ENCODE measurements at places on chromosomes 1 and 21.

DNA sequence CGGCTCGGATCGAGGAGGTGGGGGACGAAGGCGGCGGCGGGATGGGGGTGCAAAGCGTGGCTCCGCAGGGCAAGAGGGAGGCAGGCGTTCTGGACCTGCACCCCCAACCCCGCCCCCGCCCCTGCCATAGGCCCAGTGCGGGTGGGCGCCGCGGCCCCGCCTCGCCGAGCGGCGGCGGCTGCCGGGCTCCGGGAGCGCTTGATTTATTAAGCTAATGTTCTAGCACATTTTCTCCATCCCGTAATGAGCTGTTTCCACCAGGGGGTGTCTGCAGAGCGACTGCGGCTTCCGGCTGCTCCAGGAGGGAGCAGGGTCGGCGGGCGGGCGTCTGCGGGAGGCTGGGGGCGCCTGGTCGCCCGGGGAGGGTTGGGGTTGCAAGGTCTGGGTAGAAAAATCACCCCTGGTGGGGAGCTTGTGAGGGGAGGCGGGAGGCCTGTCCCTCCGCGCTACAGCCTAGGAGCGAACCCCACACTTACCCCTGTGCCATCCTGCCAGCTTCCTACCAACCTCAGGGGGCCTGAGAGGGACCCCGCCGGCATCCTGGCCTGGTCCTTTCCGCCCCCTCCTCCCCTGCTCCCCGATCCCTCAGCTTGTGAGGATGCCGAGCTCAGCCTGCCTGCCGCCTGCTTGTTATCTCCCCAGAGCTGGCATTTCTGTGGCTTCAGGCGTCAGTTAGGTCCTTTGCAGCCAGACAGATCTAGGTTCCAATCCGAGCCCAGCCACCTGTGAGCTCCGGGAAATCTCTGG lies 48.5 kb upstream of the ACOT11 start:
- H3K4me3 ChIP-seq: peak overlapping the region; percentile 57
- H3K27ac ChIP-seq: no peak overlapping the region
- peaks cover 43% of the 10 kb centered on the region for H3K27me3 ChIP-seq
- peak; percentile 66 for DNase-seq

- peaks cover 8% of the 10 kb centered on the region for H3K4me1 ChIP-seq
- peaks cover 19% of the 10 kb centered on the region for H3K36me3 ChIP-seq
- H3K27ac ChIP-seq: peak within 1 kb of the TSS; percentile 78
- DNase-seq: peak; percentile 84
- peak within 1 kb of the TSS; percentile 93 for H3K4me3 ChIP-seq
These were observed at the start of gene GPR157 for GRCh38 chr1:9128520-9129265. Gene GPR157, minus strand, starts transcription at chr1:9129102. Its CDS starts 75 bp downstream, at chr1:9129027.

- H3K4me1 ChIP-seq: no peaks in the 10 kb centered on the region
- H3K27me3 ChIP-seq: no peaks in the 10 kb centered on the region
- H3K36me3 ChIP-seq: peaks cover 36% of the 10 kb centered on the region
- no peak overlapping the region for H3K4me3 ChIP-seq
These were observed 44.6 kb downstream of the UBR4 start for GRCh38 chr1:19165501-19165900.

DNA sequence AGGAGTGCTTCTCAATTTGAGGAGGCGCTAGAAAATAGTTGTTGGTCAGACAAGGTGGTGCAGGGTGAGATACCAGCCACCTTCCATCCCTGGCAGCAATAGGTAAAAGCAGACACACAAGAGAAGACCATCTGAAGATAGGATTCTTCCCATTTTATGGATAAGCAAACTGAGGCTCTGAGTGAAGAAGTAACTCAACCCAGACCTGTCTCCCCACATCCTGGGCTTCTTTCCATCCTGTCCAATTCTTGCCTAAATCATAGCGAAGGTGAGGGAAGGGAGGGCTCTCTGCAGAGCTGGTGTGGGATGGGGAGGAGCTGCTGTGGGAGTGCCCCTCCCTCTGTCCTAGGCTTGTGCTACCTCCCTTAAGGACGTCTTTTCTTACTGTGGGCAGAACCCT lies 11.3 kb upstream of the KDF1 start:
- no peaks in the 10 kb centered on the region for H3K27me3 ChIP-seq
- H3K36me3 ChIP-seq: no peaks in the 10 kb centered on the region
- no peak overlapping the region for H3K4me3 ChIP-seq
- H3K27ac ChIP-seq: no peak overlapping the region

DNA sequence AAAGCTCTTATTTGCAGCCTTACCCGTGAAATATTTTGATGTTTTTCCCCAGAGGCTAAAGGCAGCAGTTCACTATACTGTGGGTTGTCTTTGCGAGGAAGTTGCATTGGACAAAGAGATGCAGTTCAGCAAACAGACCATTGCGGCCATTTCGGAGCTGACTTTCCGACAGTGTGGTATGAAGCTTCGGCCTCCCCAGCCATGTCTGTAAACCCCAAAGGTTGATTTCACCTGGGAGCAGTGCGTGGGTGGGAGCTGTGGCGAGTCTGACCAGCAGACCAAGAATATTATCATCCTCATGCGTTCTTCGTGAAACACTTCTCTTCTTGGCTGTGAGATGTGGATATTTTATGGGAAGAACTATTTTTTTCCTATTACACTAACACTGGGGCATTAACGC lies 3.6 kb downstream of the CENPS start:
- no peak overlapping the region for H3K4me3 ChIP-seq
- H3K27me3 ChIP-seq: no peaks in the 10 kb centered on the region
- H3K4me1 ChIP-seq: no peaks in the 10 kb centered on the region
- H3K36me3 ChIP-seq: peaks cover 17% of the 10 kb centered on the region

- H3K36me3 ChIP-seq: no peaks in the 10 kb centered on the region
- no peak overlapping the region for H3K27ac ChIP-seq
- H3K27me3 ChIP-seq: no peaks in the 10 kb centered on the region
- H3K4me3 ChIP-seq: no peak overlapping the region
- DNase-seq: no peak
These were observed 18.0 kb downstream of the PGM1 start for GRCh38 chr1:63611231-63611630.

DNA sequence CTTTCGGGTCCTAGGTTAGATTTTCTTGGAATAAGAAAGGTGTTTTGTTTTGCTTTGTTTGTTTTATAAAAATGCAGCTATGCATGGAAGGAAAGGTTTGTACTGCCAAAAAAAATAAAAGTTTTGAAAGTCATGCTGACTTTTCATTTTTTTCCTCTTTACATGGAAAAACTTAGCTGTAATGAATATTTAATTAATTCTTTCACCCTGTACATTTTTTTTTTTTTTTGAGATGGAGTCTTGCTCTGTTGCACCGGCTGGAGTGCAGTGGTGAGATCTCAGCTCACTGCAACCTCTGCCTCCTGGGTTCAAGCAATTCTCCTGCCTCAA lies 48.7 kb downstream of the NENF start:
- H3K4me3 ChIP-seq: peak overlapping the region; percentile 29
- H3K4me1 ChIP-seq: peaks cover 59% of the 10 kb centered on the region
- peaks cover 32% of the 10 kb centered on the region for H3K36me3 ChIP-seq
- H3K27ac ChIP-seq: peak overlapping the region; percentile 77
- H3K27me3 ChIP-seq: no peaks in the 10 kb centered on the region
- no peak for DNase-seq

DNA sequence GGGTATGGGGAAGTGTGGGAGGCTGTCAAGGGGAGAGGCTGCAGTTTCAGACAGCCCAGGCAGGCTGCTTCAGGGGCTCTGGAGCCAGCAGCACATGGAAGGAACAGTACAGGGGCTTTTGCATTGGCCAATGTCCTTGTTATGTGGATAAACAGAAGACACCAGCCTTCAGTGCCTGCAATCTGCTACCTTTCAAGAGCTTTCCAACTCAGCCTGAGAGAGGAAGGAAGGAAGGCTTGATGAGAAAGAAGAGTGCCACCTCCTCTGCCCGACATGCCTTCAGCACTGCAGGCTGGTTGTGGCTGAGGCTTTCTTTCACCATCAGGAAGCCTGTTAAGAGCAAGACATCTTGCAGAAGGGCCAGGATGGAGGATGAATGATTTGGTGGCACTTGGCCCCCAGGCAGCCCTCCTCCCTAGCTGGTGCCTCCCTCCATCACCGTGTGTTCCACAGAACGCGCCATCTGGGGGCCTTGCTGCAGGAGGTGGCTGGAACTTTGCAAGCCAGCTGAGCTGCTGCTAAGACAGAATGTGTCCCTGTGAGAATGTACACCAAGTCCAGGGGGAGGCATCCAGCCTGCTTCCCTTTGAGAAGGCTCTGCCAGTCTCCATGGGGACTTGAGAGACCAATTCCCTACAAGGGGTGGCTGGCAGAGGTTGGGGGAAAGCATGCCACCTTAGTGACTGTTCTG lies 372.4 kb upstream of the PROX1 start:
- peaks cover 72% of the 10 kb centered on the region for H3K27me3 ChIP-seq
- H3K4me3 ChIP-seq: no peak overlapping the region
- H3K36me3 ChIP-seq: peaks cover 4% of the 10 kb centered on the region
- no peak overlapping the region for H3K27ac ChIP-seq
- DNase-seq: no peak
- H3K4me1 ChIP-seq: no peaks in the 10 kb centered on the region

- no peak for DNase-seq
- H3K27ac ChIP-seq: no peak overlapping the region
- H3K4me3 ChIP-seq: no peak overlapping the region
- H3K27me3 ChIP-seq: peaks cover 37% of the 10 kb centered on the region
These were observed 74.6 kb downstream of the SCCPDH start for GRCh38 chr1:246798606-246799496.

GRCh38 chr1:38038861-38039260 lies 7.7 kb downstream of the POU3F1 start:
- H3K36me3 ChIP-seq: no peaks in the 10 kb centered on the region
- no peak for DNase-seq
- no peaks in the 10 kb centered on the region for H3K4me1 ChIP-seq

DNA sequence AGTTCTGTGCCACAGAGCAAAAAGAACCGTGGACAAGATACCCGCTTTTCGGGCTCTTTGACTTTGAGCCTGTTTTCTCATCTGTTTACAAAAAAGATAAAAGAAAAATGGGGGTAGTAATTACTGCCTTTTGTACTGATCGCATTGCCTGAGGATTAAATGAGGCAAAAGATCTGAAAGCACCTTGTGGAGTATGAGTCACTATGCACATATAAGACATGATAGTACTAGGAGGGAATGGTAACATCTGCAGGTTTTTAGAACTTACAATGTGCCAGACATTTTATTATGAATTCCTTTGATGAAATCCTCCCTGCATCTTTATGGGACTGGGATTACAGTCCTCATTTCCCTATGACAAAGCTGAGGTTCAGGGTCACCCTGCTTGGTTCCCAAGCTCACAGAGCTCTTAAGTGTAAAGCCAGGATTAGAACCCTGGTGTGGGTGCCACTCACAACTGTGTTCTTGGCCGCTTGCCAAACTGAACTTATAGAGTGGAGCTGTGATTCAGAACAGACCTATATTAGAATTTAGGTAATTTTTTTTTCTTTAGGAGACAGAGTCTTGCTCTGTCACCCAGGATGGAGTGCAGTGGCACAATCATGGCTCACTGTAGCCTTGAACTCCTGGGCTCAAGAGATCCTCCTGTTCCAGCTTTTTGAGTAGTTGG lies 1.8 kb downstream of the DISC1 start:
- H3K27ac ChIP-seq: no peak overlapping the region
- H3K4me1 ChIP-seq: peaks cover 13% of the 10 kb centered on the region
- H3K36me3 ChIP-seq: peaks cover 17% of the 10 kb centered on the region
- no peak overlapping the region for H3K4me3 ChIP-seq
- no peak for DNase-seq

- H3K36me3 ChIP-seq: peaks cover 35% of the 10 kb centered on the region
- H3K27ac ChIP-seq: peak overlapping the region; percentile 78
- no peak for DNase-seq
- H3K27me3 ChIP-seq: peaks cover 3% of the 10 kb centered on the region
- peaks cover 8% of the 10 kb centered on the region for H3K4me1 ChIP-seq
- H3K4me3 ChIP-seq: peak overlapping the region; percentile 30
These were observed 11.0 kb upstream of the ZNF669 start for GRCh38 chr1:247115141-247115510.

GRCh38 chr1:145985502-145986439 lies 10.6 kb downstream of the TXNIP start:
- no peaks in the 10 kb centered on the region for H3K27me3 ChIP-seq
- H3K4me1 ChIP-seq: peaks cover 31% of the 10 kb centered on the region
- H3K27ac ChIP-seq: no peak overlapping the region
- no peak overlapping the region for H3K4me3 ChIP-seq

GRCh38 chr1:50720457-50721053 lies 239.5 kb downstream of the FAF1 start:
- peaks cover 9% of the 10 kb centered on the region for H3K36me3 ChIP-seq
- no peak overlapping the region for H3K27ac ChIP-seq
- no peaks in the 10 kb centered on the region for H3K27me3 ChIP-seq

DNA sequence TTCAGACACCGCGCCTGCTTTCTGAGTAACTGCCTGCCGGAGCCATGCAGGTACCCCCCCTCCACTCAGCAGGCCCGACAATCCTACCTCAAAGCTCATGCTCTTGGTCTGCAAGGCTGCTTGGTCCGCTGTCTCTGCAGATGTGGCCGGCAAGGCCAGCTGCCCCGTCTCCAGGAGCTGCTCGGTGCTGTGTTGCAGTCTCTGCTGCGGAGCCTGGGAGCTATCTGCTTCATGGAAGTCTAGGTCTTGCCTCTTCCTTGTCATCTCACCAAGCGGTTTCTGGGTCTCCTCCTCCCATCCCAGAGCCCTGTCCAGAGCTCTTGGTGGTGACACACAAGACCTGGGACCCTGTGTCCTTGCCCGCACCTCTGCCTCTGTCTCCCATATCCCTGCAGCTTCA lies 24.0 kb upstream of the GNPAT start:
- H3K4me3 ChIP-seq: no peak overlapping the region
- peaks cover 30% of the 10 kb centered on the region for H3K4me1 ChIP-seq
- DNase-seq: no peak
- H3K27me3 ChIP-seq: no peaks in the 10 kb centered on the region
- H3K27ac ChIP-seq: no peak overlapping the region
- no peaks in the 10 kb centered on the region for H3K36me3 ChIP-seq

DNA sequence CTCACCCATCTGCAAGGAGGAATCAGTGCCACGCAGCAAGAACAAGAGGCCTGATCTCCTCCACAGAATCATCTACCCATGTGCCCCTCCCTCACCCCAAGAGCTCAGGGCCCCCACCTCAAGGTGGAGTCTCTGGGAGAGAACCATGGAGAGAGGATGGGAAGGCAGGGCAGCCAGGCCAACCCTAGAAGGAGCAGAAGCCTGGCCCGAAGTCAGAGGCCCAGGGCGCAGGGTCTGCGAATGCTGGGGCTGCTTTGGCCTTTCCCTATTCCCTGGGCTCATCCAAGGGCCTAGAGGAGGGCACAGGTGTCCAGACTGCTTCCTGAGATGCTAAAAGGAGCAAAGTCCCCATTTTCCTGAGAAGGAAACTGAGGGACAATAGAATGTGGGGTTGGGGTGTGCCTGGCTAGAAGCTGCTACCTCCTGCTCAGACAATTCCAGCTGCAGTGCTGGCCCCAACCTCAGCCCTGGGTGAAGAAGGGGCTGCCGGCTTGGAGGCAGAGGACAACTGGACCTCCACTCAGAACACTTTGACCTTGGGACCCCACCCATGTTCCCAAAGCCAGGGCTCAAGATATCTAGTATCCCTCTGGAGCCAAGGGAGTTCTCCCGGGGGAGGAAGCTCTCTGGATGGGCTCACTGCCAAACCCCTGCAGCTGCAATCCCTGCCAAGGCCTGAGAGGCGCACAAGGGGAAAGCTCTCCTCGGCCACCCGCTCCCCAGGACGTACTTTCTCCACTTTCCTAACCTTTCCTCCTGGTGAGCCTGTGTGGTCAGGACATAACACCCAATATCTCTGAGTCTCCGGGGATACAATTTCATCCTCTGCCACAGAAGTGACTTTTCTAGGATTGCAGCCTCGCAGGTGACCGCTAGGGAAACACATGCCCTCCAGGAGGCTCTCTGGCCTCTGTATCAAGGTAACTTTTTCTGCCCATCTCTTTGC lies 16.6 kb upstream of the LEMD1 start:
- H3K36me3 ChIP-seq: peaks cover 83% of the 10 kb centered on the region
- no peak overlapping the region for H3K4me3 ChIP-seq
- peak; percentile 91 for DNase-seq
- H3K27me3 ChIP-seq: peaks cover 9% of the 10 kb centered on the region

GRCh38 chr1:56199061-56199460 lies 380.3 kb downstream of the PLPP3 start:
- no peak overlapping the region for H3K27ac ChIP-seq
- no peak for DNase-seq
- no peak overlapping the region for H3K4me3 ChIP-seq
- H3K4me1 ChIP-seq: no peaks in the 10 kb centered on the region
- H3K27me3 ChIP-seq: no peaks in the 10 kb centered on the region
- H3K36me3 ChIP-seq: no peaks in the 10 kb centered on the region

All from Calu3 (cell line).